ENCODE measurements at places on chromosomes 1 and 21.

GRCh38 chr21:33901412-33902288 is 14.0 kb downstream of the ATP5PO start:
- DNase-seq = peak; percentile 91

GRCh38 chr1:62810420-62811274 is 26.7 kb downstream of the ATG4C start:
- no peak for DNase-seq

DNA sequence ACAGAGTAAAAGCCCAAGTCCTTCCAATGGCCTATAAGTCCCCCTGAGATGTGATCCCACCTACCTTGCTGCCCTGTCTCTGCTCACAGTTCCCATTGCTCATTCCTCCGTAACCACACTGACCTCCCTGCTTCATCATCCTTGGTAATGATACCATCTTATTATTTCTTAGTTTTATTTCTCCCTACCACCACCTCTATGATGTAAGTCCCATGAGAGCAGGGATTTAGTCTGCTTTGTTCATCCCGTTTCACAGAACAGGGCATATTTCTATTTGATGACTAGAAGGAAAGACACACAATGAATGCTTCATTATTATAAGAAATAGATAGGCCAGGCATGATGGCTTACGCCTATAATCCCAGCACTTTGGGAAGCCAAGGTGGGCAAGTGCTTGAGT is 22.5 kb downstream of the NIBAN1 start:
- no peak for DNase-seq

GRCh38 chr1:64956010-64956640 is 10.2 kb downstream of the JAK1 start:
- peak; percentile 53 for DNase-seq

GRCh38 chr1:98078596-98078995 is 157.8 kb upstream of the DPYD start:
- no peak for DNase-seq

GRCh38 chr1:71269818-71270217 is 189.0 kb upstream of the ZRANB2 start:
- no peak for DNase-seq

DNA sequence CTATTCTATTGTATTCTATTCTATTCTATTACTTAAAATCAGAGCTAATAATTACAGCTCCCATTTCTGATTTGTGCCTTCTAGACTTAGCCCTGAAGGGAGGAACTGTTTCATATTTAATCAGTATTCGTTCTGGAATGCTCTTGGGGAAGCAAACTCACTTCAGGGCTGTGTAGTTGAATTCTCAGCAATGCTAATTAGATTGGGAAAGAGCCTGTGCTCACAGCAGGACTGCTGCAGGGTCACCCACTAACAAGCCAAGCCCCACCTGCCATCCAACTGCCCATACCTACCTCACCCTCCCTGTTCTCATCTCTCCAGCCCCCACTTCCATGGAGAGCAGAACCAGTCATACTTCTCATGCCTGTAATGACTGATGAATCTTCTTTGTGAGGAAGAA is 464.2 kb downstream of the PTPRU start:
- no peak for DNase-seq
